ENCODE measurements at places on chromosomes 6 and 20.

DNA sequence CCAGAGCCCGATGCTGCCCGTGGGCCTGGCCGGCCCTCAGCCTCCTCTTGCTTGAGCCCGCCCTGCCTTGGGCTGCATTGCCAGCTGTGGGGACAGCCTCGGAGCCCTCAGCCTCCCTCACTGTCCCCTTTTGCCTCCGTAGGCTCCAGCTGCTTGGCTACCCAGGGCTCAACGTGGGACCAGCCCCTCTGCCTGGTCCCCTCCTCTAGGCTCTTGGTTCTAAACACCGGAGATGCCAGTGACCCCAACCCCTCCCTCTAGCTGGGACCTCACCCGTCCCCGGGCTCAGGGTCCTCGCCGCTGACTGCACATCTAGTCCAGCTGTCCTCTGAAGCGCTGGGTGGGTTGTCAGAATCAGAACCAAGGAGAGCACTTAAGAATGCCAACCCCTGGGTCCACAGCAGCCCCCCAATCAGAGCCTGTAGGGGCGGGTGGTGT is 345.2 kb downstream of the ZFAND3 start:
- DNase-seq: no peak

DNA sequence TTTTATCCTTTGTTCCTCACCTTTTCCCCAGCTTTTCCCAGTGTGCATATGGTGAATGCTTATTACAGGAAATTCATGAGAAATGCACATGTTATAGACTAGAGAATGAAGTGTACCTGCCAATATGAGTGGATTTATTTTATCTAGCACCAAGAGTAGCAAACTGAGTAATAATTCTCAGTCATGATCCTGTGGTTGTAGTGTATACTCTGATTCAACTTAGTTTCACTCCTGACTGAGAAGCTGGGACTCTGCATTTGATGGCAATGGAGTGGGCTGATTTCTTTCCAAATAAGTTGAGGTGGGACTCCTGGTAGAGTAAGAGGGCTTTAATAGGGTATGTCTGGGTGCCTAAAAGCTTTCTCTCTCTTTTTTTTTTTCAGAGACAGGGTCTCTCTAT is 4.0 kb downstream of the ABT1 start:
- no peak for DNase-seq

DNA sequence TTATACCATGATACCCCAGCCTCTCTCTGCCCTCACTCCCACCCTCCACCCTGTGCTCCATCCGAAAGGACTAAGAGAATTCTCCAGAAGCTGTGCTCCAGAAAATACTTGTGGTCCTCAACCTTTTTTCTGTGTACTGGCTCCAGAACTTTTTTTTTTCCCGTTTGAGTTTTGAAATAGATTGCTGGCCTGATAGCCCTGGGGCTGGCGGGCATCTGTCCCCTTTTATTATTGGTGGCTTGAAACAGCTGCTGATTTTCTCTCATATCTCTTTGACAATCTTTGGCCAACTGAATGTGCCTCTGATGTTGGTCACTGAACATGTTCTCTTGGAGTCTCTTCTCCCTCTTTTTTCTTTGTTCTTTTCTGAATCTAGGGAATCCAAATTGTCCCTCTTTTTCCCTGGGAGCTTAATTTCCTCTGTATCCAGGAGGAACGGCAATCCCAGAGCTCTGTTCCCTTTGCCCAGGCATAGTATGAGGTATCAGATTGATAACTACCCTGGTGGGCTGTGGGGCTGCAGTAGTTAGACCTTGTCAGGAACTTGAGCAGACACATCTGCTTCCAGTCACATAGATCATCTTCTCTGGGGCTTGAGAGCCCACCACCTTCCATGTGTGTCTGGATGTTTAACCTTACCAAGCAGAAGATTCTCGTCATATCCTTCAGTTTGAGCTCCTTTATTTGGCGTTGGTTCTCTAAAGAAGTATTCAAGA is 1.6 kb downstream of the PPARD start:
- DNase-seq: no peak

DNA sequence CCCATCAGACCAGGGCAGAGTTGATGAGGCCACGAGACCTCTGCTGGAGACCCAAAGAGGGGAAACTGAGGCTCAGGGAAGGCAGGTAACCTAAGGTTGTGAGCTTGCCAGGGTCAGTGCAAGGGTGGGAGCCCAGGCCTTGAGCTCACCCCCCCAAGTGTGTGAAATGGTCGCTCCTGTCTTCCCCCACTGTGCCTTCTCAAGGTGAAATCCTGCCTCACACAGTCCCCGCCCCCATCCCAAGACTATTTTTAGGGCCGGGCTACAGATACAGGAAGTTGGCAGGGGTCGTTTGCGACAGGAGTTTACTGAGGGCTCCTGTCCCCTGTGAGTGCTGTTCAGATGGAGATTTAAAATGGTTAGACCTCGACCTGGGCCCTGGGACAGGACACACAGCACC is 18.7 kb upstream of the GATA5 start:
- DNase-seq: no peak
